ENCODE measurements at places on chromosomes 7 and 10.

DNA sequence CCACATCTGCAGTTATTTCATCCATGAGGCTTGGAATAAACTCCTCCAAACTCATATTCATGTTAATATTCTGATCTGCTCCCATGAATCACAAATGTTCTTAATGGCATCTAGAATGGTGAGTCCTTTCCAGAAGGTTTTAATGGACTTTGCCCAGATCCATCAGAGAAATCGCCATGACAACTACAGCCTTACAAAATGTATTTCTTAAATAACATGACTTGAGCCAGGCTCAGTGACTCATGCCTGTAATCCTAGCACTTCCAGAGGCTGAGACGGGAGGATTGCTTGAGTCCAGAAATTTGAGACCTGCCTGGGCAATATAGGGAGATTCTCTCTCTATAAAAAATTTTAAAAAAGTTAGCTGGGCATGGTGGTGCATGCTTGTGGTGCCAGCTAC is 102.1 kb upstream of the TMEM168 start:
- DNase-seq, result no peak

- DNase-seq, result no peak
Observed at GRCh38 chr10:17923728-17924127, 28.0 kb upstream of the SLC39A12 start.

- DNase-seq, result no peak
Observed at GRCh38 chr7:135933509-135934188, 43.5 kb downstream of the MTPN start.

DNA sequence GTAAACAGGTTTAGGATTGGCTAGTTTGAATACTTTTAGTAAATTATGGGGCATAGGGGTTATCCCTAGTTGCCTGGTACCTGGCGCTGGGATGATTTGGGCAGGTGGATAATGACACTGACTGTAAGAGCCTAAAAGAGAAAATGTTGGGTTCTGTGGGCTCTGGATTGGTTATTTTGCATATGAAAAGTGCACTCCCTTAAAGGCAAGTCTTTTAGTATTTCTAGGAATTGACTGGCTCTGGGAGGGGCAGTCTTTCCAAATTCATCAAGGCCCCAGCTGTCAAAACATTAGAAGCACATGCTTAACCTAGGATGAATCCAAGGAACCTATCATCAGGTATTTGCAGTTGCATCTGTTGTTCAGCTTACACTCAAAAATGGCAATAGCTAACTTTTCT is 454.6 kb upstream of the SORCS1 start:
- DNase-seq, result no peak

GRCh38 chr10:51656503-51656902 is 42.9 kb downstream of the CSTF2T start:
- DNase-seq, result no peak

- DNase-seq, result peak; percentile 35
Observed at GRCh38 chr7:45574669-45575500, 717 bp downstream of the ADCY1 start.
